Heart right ventricle (tissue), 16 donors: ENCODE measurements at places on chromosomes 11 and 22. TPM values are rescaled to one million over a fixed set of nuclear protein-coding genes. Genes with fewer than 3 reads are reported as not detected.

- peak; percentile 25 for DNase-seq
Observed at GRCh38 chr11:94544646-94545263, 1.0 kb downstream of the FUT4 start.

The CSNK1E gene
- polyA plus RNA-seq, result 81.6 TPM

The C11orf16 gene
- polyA plus RNA-seq, result not detected

DNA sequence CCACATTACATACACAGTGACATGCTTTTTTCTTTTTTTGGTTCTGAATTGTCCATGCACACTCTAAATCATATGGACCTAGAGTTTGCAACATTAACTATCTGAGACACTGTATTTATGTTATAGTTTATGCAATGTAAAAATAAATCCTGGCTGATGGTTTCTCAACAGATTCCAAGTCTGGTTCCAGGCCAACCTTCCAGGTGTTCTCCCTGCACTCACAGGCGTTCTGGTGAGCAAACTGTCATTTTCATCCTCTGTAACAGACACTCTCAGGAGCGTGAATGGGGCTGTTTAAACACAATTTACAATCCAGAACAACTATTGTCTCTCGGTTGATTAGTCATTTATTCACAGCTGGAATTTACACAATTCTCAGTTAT, 36.5 kb upstream of the ANKK1 start:
- DNase-seq, result no peak

GRCh38 chr11:78832226-78832947, 257.7 kb upstream of the NARS2 start:
- DNase-seq, result no peak

DNA sequence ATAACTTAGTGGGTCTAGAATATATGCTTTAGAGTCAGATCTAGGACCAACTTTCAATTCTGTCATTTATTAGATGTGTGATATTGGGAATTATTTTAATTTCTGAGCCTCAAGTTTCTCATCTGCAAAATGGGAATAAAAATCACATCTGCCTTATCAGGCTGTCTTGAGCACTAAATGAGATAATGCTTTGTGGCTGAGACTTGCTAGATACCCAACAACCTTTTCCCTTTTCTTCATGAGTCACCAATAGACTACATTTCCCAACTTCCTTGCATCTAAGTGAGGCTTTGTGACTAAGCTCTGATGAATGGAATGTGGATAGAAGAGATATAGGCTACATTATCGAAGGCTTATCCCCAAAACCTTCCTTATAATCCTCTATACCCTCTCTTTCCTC, 220.7 kb upstream of the SESN3 start:
- DNase-seq, result no peak

- DNase-seq, result no peak
Observed at GRCh38 chr11:94032725-94033124, 11.6 kb downstream of the HEPHL1 start.

- DNase-seq, result no peak
Observed at GRCh38 chr22:42857845-42858481, 890 bp upstream of the ARFGAP3 start.

DNA sequence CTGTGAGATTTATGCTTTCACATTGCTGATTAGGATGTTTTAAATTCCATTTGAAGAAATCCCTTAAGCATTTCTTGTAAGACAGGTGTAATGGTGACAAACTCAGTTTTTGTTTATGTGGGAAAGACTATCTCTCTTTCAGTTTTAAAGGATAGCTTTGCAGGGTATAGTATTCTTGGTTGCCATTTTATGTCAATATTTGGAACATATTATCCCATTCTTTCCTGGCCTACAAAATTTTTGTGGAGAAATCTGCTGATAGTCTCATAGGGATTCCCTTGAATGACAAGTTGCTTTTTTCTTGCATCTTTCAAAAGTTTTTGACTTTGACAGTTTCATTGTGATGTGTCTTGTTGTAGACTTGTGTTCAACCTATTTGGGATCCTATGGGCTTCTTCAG, 28.8 kb downstream of the NAGA start:
- no peak for DNase-seq

The TNNI2 gene
- 0.71 TPM for polyA plus RNA-seq

DNA sequence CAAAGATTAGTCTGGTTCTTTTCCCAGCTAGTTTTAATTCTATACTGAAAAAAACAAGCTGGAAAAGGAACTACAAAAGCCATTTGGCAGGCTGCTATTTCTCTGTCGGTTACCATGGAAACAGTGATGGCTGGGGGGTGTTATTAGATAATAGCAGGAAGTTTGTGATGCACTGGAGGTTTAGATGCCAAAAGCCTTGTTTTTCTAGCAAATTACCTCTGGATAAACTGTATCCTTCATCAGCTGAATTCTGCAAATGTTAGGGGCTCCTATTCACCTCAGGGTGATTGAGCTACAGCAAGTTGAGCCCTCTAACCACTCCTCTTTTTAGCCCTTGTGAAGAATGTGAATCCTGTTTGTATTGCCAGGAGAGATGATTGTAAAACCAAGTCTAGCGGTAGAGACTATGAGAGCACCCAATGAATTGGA, 25.2 kb downstream of the ALKBH3 start:
- DNase-seq, result peak; percentile 76

- no peak for DNase-seq
Observed at GRCh38 chr11:128462189-128462588, 125.2 kb downstream of the ETS1 start.

The TRIM48 gene
- polyA plus RNA-seq, result not detected

The FOLR1 gene
- polyA plus RNA-seq, result 0.37 TPM

- DNase-seq, result no peak
Observed at GRCh38 chr11:110921742-110922521, 209.7 kb upstream of the ARHGAP20 start.

The TMEM191B gene
- 0.26 TPM for polyA plus RNA-seq

- DNase-seq, result no peak
Observed at GRCh38 chr11:21630934-21631478, 561.9 kb upstream of the ANO5 start.

The OR8D1 gene
- polyA plus RNA-seq, result not detected

GRCh38 chr22:17726928-17727897, 47.1 kb downstream of the BID start:
- no peak for DNase-seq

The OR52N4 gene
- not detected for polyA plus RNA-seq

DNA sequence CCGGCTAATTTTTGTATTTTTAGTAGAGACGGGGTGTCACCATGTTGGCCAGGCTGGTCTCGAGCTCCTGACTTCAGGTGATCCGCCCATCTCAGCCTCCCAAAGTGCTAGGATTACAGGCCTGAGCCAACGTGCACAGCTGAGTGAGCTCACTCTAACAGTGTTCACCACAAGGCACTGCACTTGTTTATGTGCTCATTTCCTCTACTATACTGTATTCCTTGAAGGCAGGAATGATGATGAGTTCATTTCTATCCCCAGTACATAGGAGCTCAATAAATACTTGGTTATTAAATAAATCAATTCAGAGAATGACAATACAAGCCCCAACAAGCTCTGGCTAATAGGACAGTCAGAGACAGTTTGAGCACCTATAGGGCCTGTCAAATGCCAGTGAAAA, 29.1 kb downstream of the ALG8 start:
- no peak for DNase-seq

The TIGD3 gene
- polyA plus RNA-seq, result 0.19 TPM

- no peak for DNase-seq
Observed at GRCh38 chr22:39593066-39593930, 22.7 kb downstream of the CACNA1I start.

The GRAMD4 gene
- 33.3 TPM for polyA plus RNA-seq

GRCh38 chr11:79637219-79637618, 196.4 kb upstream of the TENM4 start:
- no peak for DNase-seq

- no peak for DNase-seq
Observed at GRCh38 chr11:86497310-86497709, 122.6 kb downstream of the CCDC81 start.

GRCh38 chr11:33402066-33402465, 144.9 kb downstream of the HIPK3 start:
- DNase-seq, result no peak

The SCGB1D2 gene
- polyA plus RNA-seq, result 0.64 TPM

The CTNND1 gene
- polyA plus RNA-seq, result 30.7 TPM

- no peak for DNase-seq
Observed at GRCh38 chr22:32204856-32205722, at the start of gene RFPL2. Gene RFPL2, minus strand, starts transcription at chr22:32205073. Its CDS starts 2,622 bp downstream, at chr22:32202451.

- DNase-seq, result no peak
Observed at GRCh38 chr11:126628790-126629621, 273.5 kb downstream of the ST3GAL4 start.

The SCGB1A1 gene
- polyA plus RNA-seq, result 0.20 TPM

The FOLR3 gene
- polyA plus RNA-seq, result 0.23 TPM

- DNase-seq, result no peak
Observed at GRCh38 chr11:121958971-121959325, 157.1 kb downstream of the BLID start.

GRCh38 chr22:19661156-19661555, 53.1 kb upstream of the SEPTIN5 start:
- DNase-seq, result no peak

DNA sequence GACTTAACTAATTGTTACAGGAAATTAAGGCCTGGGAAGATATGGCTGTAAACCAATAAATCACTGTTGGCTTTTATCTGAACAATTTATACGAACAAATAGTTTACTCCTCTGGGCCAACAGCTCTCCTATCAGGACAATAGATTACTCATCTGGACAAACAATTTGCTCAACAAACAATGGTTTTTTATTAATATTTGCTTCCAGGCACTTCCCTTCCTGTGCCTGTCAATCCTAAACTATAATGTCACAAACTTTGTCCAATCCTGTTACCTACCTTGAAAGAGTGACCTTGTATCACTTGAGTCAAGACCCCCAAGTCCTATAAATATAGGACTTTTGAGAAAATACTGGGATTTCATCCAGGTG, 87.6 kb upstream of the OR9Q1 start:
- no peak for DNase-seq

- peak; percentile 41 for DNase-seq
Observed at GRCh38 chr11:27248576-27249509, 114.2 kb downstream of the CCDC34 start.

GRCh38 chr11:29913352-29913751, 103.5 kb downstream of the KCNA4 start:
- DNase-seq, result no peak

GRCh38 chr22:30718491-30718890, 23.8 kb downstream of the OSBP2 start:
- no peak for DNase-seq

DNA sequence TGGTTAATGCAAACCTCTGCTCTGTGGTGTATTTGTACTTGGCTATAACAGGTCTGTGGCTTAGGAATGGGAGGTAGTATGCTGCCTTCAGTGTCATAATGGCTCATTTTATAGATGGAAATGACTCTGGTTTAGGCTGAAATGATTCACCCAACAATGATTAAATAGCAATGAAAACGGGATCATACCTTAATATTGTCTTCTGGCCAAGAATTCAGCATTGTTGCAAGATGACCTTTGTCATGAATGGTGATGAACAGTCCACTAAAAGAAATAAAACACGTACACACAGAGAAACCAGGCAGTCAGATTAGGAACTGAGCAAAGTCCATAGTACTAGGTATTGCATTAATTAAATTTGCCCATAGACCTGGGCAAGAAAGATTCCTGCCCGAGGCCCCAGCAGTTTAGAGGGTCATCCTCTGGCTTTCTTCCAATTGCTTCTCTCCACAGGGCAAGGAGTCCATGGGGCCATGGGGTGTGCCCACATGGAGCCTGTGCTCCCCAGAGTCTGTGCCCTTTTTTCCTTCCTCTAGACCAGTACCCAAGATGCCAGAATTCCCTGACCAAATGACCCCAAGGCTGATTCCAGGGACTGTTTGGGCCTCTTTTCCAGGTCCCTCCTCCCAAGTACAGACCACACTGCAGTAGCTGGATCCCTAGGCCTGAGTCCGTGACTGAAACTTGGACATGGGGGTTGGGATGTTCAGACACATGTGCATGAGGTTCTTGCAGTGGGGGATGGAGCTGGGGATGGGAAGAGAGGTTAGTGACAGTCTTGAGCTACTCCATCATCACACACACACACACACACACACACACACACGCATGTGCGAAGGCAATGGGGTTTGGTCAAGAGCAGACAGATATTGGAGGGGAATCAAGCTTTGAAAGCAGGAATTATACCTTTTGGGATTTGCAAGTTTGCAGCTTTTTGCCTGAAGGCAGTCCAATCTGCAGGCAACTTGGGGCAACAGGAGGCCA, 134.2 kb downstream of the CCDC81 start:
- no peak for DNase-seq

DNA sequence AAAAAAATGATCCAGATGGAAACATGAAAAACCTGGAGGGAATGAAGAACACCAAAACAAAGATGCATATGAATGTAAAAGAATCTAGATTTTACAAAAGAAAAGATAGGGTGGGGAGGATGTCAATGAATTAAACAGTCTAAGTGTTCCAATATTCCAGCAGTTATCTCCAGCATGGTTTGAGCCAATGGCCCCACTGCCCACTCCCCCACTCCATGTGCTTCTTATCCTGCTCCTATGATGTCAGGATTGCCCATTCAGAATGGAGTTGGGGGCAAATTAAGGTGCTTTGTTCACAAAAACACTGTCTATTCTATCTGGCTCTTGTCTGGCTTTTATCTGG, 1.2 kb upstream of the OR52K1 start:
- DNase-seq, result no peak

The UPK3A gene
- polyA plus RNA-seq, result not detected

DNA sequence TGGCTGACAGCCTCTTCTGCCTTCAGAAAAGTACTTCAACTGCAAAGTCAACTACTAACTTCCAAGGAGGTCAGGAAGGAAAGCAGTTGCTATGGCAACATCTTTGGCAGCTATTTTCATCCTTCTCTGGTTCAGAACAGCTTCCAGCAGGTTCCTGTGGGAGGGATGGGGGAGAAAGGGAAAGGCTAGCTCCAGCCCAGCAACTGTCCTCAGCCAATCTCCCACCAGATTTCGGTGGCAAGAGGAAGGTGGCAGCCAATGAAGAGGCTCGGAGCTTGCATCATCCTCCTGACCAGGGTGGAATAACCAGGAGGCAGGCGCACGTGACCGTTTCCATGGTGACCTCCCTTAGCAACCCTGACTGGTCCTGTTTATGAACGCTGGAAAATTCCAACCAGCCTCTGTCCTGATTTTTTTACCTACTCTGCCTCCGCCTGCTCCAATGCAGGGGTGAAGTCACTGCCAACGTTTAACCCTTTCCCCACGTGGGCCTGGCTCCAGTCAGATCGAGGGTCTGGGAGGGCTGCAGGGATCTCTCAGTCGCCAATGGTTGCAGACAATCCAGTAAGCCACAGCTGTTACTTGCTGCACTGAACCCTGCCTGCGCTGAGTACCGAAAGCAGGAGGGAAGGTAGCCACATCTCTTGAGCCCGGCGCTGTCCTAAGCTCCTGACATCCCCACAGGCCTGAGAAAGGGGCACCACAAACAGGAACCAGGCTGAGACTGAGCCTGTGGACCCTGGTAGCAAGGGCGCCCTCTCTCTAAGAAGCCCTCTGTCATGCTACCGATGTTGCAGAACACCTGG, 11.2 kb upstream of the MALAT1 start:
- DNase-seq, result peak; percentile 99

The KIAA1671 gene
- polyA plus RNA-seq, result 2.9 TPM

DNA sequence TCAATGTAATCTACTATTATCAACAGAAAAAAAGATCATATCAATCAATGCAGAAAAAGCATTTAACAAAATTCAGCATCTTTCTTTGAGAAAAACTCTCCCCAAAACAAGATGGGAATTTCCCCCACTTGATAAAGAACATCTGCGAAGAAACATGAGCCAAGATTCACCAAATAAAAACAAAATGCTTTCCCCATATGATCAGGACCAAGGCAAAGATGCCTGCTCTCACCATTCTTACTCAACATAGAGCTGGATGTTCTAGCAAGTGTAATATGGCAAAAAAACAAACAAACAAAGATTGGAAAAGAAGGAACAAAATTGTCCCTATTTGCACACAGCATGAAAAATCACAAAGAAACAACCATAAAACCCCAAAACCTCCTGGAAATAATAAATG, 23.4 kb downstream of the SHANK2 start:
- DNase-seq, result no peak
